Left forelimb (tissue), 1 donor: ENCODE measurements at places on chromosomes 3 and 15.

DNA sequence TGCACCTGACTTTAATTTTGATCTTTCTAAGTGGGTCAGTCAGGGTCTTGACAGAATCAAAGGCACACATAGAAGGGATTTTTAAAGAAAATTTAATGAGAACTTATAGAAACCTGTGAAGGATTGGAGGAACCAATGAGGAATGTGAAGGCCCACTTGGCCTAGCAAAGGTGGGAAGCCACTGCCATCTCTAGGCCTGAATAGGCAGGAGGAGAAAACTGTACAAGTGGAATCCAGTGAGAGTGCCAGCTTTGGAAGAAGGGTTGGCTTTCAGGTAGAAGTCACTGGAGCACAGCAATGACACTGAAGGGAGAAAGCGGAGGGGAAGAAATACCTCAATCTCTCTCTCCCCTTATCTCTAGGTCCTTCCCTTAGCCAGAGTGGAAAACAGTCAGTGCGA, 380.7 kb upstream of the KCNMB2 start:
- DNase-seq = no peak

- DNase-seq = no peak
These were observed 13.6 kb downstream of the IGDCC4 start for GRCh38 chr15:65409036-65409631.

GRCh38 chr3:141240687-141241615, 9.3 kb downstream of the PXYLP1 start:
- DNase-seq = peak; percentile 41

DNA sequence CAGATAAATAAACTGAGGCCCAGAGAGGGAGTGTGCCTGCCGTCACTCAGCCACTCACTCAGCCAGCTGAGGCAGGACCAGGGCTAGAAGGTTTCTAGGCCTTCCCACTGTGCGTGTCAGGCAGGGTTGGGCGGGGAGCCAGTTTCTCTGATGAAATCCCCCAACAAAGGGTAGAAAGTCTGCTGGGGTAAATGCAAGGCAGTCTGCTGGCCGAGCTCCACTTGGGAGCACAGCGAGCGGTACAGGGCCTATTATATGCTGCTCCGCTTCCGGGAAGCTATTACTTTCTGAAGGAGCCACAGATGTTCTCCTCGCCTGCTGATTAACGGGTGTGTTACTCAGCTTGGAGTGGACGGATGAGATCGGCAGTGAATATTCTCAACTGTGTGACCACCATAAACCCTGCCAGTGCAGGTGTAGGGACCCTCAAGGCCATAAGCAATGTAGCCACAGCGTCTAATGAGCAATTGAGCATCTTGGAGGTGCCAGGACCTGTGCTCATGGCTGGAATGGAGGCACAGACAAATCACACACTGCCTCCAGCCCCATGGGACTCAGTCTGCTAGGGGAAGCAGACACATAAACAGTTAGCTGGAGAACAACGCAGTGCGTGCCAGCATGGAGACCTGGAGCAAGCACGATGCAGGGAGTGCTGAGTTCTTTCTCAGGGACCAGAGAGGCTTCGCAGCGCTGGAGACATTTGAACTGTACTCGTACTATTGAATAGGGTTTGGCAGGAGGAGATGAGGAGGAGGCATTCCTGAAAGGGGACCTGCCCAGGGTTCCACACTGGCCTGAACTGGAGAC, 42.1 kb downstream of the CORO2B start:
- peak; percentile 81 for DNase-seq

GRCh38 chr3:141401095-141401494, 32.8 kb downstream of the ZBTB38 start:
- no peak for DNase-seq

- DNase-seq = no peak
These were observed 7.1 kb downstream of the SEMA3F start for GRCh38 chr3:50162034-50162883.

- DNase-seq = peak; percentile 86
These were observed 683 bp upstream of the UNC45A start for GRCh38 chr15:90934256-90934948.

GRCh38 chr15:63504979-63505841, 817 bp downstream of the USP3 start:
- DNase-seq = peak; percentile 74

GRCh38 chr3:129248286-129248979, 973 bp upstream of the COPG1 start:
- no peak for DNase-seq

DNA sequence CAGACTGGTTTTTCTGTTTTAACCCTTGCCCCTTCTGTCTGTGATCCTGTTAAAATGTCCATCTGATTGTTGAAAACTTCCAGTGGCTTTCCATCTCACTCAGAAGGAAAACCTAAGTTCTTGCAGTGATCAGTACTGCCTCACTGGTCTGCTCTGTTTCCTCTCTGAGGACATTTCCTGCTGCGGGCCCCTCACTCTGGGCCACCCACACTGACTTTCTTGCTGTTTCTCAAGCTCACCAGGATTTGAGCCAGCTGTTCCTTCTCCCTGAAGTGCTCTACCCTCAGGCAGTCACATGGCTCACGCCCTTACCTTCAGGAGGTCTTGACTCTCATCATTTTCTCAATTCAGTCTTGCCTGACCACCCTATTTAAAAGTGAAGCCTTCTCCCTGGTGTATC, 1.8 kb downstream of the GRK7 start:
- no peak for DNase-seq

GRCh38 chr15:85793641-85794597, 806 bp downstream of the KLHL25 start:
- peak; percentile 76 for DNase-seq

- peak; percentile 79 for DNase-seq
These were observed at the start of gene EPHA6 for GRCh38 chr3:96813820-96814650. TSS of gene EPHA6 (plus strand) at chr3:96814594.

DNA sequence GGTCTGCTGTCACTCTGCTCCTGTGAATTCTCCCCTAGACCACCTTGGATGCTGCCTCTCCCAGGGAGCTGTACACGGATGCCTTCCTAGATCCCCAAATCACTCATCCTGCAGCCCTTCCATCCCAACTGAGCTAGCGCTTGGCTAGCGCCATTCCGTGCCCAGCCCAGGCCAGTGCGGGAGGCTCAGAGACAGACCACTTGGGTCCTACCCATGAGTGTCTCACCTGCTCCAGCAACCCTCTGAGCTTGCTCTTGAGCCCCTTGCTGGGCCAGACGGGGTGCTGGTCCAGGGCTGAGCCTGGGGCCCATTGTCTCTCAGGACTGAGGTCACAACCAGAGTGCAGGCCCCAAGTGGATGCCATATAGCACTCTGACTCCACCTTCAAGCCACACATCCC, 17.7 kb downstream of the SH2D7 start:
- DNase-seq = no peak

GRCh38 chr3:129596194-129597086, 10.0 kb downstream of the PLXND1 start:
- DNase-seq = peak; percentile 91

DNA sequence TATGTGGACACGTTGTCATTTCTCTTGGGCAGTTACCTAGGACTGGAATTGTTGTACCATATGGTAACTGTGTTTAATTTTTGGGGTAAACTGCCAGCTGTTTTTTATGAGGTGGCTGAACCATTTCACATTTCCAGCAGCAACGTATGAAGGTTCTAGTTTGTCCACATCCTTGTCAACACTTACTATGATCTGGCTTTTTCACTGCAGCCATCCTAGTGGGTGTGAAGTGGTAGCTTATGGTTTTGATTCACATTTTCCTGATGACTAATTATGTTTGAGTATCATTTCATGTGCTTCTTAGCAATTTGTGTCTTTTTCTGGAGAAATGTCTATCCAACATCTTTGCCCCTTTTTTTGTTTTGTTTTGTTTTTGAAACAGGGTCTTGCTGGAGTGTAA, 96.2 kb downstream of the VGLL4 start:
- DNase-seq = no peak

DNA sequence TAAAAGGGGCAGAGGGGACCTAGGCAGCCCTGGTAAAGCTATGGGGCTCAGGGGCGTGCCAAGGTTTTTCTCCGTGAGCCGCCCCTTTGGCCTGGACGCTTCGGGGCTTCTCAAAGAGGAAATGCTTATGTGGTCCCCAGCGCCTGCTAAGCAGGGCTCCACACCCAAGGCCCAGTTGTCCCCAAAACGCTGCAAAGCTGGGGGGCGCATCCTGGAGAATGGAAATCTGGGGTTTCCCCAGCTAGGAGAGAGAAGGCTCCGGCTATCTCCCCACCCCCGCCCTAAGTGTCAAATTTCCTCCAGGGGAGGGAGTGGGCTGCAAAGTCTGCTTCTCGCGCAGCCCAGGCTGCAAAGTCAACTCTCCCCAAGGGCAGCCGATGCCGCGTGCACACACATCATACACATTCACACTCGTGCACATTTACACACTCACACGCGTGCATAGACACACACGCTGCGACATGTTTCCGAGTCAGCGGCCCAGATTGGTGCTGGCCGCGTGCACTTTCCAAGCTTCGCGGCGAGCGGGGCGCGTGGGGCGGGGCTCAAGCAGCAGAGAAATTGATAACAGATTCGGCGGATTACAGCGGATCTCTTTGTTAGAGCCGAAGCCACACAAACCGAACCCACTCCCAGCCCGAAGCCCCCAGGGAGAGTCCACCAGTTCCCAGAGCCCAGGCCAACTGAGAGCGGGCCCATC, 4.5 kb downstream of the WNT5A start:
- no peak for DNase-seq

GRCh38 chr3:169118666-169119370, 544.7 kb downstream of the MECOM start:
- no peak for DNase-seq

GRCh38 chr3:152300029-152300731, 31.5 kb downstream of the MBNL1 start:
- no peak for DNase-seq

DNA sequence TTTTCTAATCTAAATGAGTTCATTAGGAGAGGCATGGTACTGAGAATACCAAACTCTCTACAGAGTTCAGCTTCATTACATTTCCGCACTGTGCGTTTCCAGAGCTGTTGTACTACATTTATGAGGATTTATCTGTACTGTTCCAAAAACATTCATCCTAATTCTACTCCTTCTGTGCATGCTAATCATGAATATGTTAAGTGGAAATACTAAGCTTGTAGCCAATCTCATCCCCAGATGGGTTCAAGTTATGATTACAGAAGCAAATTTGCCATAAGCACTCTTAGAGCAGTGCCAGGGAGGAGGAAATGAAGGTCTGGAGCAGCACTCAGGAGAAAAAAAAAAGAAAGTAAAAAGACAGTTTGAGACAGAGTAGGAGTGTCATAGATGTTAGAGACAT, 544.3 kb downstream of the GBE1 start:
- DNase-seq = no peak

- no peak for DNase-seq
These were observed 77.9 kb upstream of the LINGO1 start for GRCh38 chr15:77710637-77711036.

DNA sequence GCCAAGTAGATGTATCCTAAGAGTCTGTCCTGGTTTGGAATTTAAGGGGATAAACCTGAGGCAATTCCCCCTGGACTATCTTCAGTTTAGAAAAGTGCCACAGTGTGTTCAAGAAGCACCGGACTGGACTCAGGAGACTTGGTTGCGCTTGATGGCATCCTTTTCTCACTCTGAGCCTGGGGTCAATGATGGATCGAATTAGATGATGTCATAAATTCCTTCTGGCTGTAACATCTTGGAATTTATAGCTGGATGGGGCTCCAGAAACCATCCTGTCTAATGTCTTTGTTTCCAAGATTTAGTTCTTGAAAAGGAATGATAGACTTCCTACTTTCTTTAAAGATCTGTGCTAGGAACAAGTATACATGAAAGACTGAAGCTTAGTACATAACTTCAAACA, 280.6 kb downstream of the LPP start:
- DNase-seq = no peak

DNA sequence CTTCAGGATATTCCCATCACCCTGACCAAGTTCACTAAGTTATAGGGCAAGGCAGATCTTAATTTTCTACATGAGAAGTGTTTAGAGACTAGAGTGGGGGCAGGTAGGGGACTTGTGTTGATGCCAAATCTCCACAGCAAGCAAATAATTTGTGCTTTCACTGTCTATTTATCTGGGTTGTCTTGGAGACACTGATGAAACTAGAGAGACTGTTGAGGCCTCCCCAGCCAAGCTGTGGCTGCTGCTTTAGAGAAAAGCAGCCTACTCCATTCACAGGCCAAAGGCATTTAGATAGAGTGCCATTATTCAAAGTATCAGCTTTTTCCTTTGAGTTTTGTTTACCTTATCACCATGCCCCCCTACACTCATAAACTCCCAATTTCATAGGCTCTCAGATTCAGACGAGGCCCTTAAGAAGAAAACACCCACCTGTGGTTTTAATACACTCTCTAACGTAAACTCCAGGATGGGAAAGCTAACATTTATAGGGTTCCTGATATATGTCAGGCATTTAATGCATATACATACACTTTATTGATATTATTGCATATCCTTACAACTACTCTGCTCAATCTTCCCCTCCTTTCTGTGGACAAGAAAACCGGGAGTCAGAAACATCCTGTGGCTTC, 130.4 kb upstream of the FOXB1 start:
- no peak for DNase-seq

DNA sequence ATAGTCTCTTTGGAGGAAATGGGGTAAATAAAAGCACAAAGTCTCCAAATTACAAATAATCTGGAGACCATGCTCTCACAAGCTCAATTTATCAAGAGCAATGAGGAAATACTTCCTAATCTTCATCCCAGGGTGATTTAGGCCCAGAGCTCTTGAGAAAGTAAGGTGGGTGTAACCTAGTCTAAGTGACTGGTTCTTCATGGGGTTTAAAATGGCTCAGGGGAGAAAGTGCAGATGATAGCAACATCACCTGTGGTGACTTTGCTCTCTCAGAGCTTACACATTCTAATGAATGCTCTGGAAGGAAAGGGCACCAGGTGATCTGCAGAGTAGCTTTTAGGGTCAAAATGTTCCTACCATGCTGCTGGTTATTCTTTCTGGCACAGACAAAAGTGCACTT, 118.4 kb upstream of the TP63 start:
- no peak for DNase-seq

GRCh38 chr15:98957655-98958054, 49.9 kb downstream of the PGPEP1L start:
- DNase-seq = no peak

- DNase-seq = peak; percentile 82
These were observed 3.2 kb downstream of the ANP32A start for GRCh38 chr15:68817304-68818065.

- DNase-seq = no peak
These were observed 9.4 kb downstream of the MUC4 start for GRCh38 chr3:195802261-195802701.

GRCh38 chr3:100629421-100630127, 20.2 kb downstream of the ADGRG7 start:
- no peak for DNase-seq

DNA sequence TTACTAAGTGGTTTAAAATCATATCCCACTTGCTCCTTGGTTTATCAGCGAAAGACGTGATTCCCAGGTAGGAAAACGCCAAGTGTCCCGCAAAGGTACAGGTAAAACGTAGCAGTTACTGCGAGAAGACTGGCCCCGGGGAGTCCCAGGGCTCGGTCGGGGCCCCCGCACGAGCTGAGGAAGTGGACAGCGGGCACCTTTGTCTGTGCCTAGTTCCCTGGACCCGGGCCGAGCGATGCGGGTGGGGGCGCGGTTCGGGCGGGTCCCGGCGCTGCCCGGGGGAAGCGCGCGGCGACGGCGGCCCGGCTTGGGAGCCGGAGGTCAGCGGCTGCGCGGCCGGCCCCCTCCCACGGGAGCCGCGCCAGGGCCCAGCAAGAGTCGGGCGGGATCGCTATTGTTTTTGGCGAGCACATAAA, 864 bp upstream of the NEO1 start:
- no peak for DNase-seq
